Anterior cingulate cortex (tissue), 58 donors: ENCODE measurements at places on chromosomes 11 and 22.

- DNase-seq = no peak
These were observed 89.2 kb downstream of the GALNT18 start for GRCh38 chr11:11532574-11532973.

DNA sequence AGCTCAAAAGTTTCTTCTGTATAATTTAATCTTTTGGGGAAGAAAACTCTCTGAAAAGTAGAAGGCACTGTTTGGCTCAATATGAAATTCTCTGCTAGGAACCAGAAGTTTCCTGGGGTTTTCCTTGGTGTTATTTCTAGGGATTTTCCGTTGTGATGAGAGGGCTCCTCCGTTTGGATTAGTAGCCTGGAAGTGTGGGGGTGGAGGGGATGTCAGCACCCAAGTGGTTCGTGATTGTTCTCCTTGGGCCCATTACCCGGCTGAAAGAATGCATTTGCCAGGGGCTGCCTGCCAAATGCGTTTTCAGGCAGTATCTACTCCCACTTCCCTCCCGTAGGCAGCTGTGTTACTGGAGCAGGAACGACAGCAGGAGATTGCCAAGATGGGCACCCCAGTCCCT is 4.3 kb downstream of the SF3B2 start:
- DNase-seq = no peak

DNA sequence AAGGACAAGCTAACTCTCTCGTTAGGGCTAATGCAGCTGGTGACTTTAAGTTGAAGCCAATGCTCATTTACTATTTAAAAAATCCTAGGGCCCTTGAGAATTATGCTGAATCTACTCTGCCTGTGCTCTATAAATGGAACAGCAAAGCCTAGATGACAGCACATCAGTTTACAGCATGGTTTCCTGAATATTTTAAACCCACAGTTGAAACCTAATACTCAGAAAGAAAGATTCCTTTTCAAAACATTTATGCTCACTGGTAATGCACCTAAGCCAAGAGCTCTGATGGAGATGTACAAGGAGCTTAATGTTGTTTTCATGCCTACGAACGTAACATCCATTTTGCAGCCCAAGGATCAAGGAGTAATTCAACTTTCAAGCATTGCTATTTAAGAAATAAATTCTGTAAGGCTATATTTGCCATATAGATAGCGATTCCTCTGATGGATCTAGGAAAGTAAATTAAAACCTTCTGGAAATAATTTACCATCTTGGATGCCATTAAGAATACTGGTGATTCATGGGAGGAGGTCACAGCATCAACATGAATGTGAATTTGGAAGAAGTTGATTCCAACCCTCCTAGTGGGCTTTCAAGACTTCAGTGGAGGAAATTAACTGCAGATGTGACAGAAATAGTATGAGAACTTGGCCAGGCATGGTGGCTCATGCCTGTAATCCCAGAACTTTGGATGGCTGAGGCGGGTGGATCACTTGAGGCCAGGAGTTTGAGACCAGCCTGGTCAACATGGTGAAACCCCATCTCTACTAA is 14.5 kb downstream of the XNDC1N start:
- no peak for DNase-seq

DNA sequence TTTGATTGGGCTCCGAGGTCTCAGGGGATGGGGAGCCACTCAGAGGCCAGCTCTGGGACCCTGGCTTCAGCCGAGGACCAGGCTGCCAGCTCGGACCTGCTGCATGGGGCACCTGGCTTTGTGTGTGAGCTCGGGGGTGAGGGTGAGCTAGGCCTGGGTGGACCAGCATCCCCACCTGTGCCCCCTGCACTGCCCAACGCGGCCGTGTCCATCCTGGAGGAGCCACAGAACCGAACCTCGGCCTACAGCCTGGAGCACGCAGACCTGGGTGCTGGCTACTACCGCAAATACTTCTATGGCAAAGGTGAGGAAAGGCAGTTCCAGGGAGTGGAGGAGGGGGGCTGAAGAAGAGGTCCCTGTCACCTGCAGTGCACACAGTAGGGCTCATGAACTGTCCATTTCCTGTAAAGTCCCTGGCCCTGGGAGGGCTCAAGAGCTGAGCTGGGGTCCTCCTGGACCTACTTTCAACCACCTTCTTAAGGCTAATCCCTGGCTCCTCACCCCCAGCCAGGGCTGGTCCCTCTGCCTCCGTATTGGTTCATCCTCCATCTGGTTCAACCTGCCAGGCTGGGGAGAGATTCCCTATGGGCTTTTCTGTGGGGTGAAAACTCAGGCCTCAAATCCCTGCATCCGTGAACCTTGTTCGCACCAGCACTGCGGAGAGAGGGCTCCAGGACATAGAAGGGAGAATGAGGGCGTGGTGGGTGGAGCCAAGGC is 3.6 kb downstream of the SIPA1 start:
- no peak for DNase-seq

GRCh38 chr11:32229576-32230240 is 138.8 kb downstream of the RCN1 start:
- no peak for DNase-seq

GRCh38 chr11:11660363-11660740 is 38.5 kb upstream of the GALNT18 start:
- no peak for DNase-seq

- DNase-seq = no peak
These were observed 253.2 kb downstream of the LARGE1 start for GRCh38 chr22:33666961-33667619.

GRCh38 chr11:12235553-12235946 is 125.2 kb downstream of the MICAL2 start:
- DNase-seq = no peak

DNA sequence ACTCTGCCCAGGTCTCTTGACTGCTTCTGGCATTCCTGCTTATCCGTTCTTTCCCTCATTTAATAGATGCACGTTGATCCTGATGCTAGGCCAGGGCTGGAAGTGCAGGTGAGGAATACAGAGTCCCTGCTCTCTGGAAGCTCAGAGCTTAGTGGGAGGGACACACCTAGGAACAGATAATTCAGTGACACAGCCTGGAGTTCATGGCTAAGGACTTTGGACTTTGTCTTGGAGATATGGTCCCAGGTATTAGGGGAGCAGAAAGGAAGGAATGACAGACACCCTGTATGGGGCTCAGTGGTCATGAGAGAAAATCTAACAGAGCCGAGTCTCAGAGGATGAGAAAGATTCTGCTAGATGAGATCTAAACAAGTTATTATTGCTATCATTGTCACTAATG is 160.6 kb downstream of the PKNOX2 start:
- no peak for DNase-seq

GRCh38 chr11:31643857-31644256 is 134.3 kb downstream of the ELP4 start:
- DNase-seq = no peak

DNA sequence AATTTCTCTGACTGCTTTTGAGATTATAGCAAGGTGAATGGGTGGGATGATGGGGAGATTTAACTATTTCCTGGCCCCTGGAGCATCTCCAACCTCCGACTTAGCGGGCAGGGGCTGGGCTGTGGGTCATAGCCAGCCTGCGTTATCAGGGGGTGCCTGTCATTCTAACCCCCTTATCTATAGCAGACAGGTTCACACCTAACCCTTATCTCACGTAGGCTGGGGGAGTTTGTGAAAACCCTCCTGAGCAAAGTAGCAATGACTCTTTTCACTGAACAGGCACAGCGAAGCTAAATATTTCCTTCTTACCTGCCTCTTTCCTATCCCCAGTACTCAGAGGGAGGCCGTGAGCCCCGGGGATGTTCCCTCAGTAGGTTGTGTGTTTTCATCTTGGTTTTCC is 511.4 kb upstream of the B3GAT1 start:
- no peak for DNase-seq

DNA sequence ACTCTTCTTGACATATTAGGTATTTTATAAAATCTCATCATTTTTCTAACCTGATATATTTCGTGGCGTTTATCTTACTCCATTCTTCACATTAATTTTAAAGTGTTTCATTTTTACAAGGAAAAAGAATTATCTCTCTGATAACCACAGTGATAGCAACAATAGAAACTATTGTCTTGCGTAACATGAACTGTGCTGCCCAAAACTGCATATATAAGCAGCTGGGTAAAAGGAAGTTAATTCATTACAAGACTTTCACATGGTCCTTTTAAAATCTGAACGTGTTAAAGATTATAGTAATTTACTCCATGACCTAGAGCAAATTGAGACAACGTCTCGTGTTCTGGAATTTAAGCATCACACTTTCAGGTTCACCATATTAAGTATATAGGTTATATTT is 210.4 kb upstream of the GRIA4 start:
- DNase-seq = no peak

DNA sequence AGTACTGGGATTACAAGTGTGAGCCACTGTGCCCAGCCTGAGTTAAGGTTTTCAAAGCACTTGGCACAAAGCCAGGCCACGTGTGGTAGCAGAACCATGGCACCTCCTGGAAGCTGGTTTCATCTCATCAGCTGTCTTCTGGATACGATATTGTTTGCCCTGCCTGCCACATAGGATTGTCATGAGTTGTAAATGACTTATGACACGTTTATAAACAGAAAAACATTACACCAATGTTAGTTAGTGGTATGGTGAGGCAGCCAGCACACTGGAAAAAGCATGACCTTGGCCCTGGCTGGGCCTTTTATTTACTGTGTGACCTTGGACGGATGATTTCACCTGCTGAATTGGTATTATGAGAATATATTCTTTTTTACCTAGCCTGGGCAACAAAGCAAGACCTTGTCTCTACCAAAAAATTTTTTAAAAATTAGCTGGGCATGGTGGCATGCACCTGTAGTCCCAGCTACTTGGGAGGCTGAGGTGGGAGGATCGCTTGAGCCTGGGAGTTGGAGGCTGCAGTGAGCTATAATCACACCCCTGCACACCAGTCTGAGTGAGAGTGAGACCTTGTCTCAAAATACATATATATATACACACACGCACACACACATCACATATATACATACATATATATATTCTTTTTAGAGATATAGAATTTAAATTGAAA is 24.0 kb upstream of the MYH9 start:
- no peak for DNase-seq

DNA sequence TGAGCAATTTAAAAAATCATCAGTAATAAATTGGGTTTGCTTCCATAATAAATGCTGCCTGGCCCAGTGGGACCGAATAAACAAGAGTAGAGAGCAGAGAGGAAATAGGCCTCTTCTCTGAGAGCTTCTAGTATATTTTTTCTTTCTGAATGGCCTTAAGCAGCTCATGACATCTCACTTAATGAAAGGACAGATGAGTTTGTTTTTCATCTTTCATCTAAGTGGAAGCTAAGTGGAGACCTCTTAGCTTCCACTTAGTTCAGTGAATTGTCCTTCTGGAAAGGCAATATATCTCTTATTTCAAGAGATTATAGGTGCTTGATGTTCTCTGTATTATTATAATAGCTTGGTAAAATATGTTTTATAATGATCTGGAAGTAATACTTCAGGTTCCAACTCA is 245.9 kb upstream of the ANO3 start:
- DNase-seq = no peak

- DNase-seq = no peak
These were observed 14.2 kb downstream of the TMEM121B start for GRCh38 chr22:17106785-17107546.

DNA sequence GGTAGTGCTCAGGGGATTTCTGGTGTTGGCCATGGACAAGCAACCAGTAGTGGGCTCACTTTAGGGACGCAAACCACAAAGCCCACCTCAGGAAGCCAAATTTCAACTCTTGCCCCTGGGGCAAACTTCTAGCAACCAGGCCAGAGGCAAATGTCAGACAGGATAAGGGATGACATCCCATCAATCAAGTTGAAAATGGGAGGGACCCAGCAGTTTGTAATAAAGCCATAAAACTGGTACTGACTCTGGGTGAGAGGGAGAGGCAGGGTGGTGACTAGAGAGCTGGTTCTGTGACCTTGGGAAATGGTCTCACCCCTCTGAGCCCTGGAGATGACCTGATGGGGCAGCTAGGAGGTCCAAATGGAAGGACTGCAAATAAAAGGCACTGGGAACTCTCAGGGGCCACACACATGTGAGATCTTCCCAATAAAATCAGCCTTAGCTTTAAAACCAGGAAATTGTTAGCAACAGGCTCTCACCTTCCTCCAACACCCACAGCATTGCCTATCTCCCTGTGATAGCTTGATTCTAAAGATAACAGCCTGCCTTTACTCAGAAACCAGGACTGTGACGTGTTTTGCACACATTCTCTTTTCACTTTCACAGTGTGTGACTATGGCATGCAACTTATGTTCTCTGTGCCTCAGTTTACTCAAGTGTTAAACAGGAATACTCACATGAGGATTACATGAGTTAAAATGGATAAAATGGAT is 6.4 kb upstream of the TBC1D10A start:
- DNase-seq = no peak

DNA sequence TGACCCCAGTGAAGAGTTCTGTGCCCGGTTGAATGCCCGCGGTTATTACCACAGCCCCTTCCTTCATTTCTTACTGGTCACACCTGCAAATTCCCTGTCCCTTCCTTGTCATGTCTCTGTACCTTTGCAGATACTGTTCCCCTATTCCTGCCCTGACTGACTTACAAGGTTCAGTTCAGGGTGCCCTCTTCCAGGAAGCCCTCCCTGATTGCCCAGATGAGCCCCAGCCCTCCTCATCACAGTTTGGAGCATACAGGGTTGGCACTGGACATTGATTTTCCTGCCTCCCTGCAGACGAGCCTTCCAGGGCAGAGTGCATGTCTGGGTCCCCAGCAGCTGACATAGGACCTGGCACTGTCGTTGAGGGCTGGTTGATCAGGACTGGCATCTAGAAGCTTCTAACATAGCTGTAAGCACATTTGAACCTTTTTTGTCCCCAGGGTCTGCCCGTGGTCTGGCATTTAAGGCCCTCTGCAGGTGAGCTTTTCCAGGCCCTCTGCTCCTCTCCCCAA is 70.4 kb upstream of the SHISAL1 start:
- no peak for DNase-seq

DNA sequence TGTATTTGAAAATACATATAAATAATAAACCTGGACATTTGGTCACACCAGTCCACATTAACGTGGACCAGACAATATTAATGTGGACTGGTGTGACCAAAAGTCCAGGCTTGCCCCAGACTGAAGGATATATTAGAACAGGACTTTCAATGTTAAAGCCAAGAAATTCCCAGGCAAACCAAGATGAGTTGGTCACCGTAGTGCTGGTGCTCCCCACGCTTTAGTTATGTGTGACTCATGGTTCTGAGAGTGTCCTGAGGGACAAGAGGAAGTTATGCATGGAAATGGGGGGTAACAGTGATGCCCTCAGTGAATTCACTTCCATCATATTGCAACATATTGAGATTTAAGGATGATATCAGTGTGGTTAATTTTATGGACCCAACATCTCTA is 31.4 kb downstream of the POU2AF1 start:
- no peak for DNase-seq

DNA sequence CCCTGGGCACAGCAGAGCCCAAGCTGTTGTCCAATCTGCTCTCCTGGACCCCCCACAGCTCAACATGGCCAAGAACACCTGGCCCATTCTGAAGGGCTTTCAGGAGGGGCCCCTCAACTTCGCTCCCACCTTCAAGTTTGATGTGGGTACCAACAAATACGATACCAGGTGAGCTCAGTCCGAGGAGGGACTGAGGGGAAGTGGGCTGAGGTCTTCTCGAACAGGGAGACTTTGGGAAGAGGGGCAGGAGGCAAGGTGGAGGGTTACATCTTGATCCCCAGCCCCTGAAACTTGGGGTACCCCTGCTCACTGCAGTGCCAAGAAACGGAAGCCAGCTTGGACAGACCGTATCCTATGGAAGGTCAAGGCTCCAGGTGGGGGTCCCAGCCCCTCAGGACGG is 5.4 kb downstream of the INPP5J start:
- DNase-seq = no peak

GRCh38 chr11:68938816-68939582 is 35.3 kb downstream of the IGHMBP2 start:
- no peak for DNase-seq

- no peak for DNase-seq
These were observed 3.0 kb upstream of the CHEK1 start for GRCh38 chr11:125621995-125622394.
